ENCODE measurements at places on chromosomes 4 and X.

GRCh38 chr4:7723625-7724024 is 216.0 kb downstream of the AFAP1 start:
- no peak for DNase-seq

GRCh38 chrX:24846550-24847150 is 152.9 kb downstream of the POLA1 start:
- no peak for DNase-seq

DNA sequence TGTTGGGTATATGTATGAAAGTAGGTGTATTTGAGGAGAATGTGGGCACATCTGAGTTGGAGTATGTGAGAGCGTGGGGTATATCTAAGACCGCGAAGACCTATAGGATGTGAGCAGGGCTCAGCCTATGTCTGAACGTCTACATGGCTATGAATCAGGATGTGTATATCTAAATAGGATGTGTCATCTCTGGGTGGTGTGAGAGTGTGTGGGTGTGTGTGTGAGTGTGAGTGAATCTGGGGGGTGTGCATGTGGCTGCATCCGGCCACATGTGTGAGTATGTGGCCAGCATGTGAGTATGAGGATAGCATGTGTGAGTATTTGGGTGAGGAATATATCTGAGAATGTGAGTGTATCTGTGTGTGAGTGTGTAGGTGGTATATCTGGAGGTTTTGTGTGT is 7.7 kb downstream of the GPR173 start:
- no peak for DNase-seq

DNA sequence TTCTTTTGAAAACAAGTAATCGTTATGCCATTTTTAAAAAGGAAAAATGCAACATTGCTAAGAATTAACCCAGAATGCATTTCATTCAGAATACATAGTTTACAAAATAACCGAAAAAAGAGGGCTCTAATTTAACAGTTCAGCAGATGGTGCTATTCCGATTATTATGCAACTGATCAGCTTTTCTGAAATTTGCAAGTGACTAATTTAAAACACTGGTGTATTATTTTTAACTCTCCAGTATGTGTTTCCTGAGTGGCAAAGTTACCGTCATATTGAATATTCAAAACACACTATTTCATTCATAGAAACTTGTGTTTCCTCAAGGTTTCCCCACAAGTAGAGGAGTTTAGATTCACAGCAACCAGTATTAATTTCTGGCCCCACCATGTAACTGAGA is 21.1 kb downstream of the ZBTB49 start:
- no peak for DNase-seq

DNA sequence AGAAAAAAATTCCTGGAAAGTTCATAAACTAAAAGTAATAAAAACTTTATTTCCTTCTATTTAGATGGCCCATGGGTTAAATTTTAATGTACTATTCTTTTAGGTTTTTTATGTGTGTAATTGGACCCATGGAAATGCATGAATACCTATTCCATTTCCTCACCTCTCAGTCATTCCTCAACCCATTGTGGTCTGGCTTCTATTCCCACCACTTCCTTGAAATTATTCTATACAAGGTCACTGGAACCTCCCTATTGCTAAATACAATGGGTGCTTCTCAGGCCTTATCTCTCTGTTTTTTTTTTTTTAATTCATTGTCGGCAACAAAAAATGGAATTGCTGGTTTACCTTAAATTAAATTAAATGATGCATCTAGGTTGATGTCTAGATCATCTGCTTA is 17.2 kb downstream of the SLC39A8 start:
- no peak for DNase-seq

DNA sequence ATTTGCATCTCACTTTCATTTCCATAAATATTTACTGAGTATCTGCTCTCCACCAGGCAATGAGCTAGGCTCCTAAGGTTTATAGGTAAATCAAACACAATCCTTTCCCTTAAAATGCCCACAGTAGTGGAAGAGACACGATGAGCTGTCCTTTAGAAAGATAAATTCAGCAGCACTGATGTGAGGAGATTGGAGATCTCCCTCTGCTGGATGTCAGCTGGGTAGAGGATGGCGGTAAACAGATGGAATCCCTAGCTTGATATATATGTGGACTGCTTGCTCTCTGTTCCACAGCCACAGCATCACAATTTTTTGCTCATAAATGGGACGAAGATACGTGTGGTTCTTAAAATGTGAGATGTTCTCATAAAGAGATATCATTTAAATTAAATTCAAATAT is 216.4 kb upstream of the RASGEF1B start:
- DNase-seq: no peak
